Subcutaneous adipose tissue (tissue), 4 donors: ENCODE measurements at places on chromosomes 1 and 21. TPM values are rescaled to one million over a fixed set of nuclear protein-coding genes. Genes with fewer than 3 reads are reported as not detected.

ABCG1 gene
- 16.7 TPM for total RNA-seq

ANKRD35 gene
- 6.6 TPM for total RNA-seq

NCAM2 gene
- 3.4 TPM for total RNA-seq

KRTAP11-1 gene
- total RNA-seq: not detected

S100A12 gene
- total RNA-seq: not detected

ZBTB17 gene
- total RNA-seq: 21.6 TPM

MINDY1 gene
- 30.2 TPM for total RNA-seq

DNAJC16 gene
- total RNA-seq: 14.5 TPM

WDR64 gene
- total RNA-seq: not detected

TOR3A gene
- 22.0 TPM for total RNA-seq

KIF2C gene
- not detected for total RNA-seq

PSMA5 gene
- 29.9 TPM for total RNA-seq

DIRAS3 gene
- 0.68 TPM for total RNA-seq

ATP6V1G3 gene
- not detected for total RNA-seq

ATP1A1 gene
- 161 TPM for total RNA-seq

NR1I3 gene
- total RNA-seq: not detected

METTL18 gene
- 5.9 TPM for total RNA-seq
